Left ventricle myocardium inferior (tissue), 1 donor: ENCODE measurements at places on chromosomes 16 and 17. TPM values are rescaled to one million over a fixed set of nuclear protein-coding genes. Genes with fewer than 3 reads are reported as not detected.

GRCh38 chr17:6476076-6476809, 32.0 kb downstream of the PIMREG start:
- no peak overlapping the region for H3K4me3 ChIP-seq
- H3K4me1 ChIP-seq, result no peaks in the 10 kb centered on the region
- H3K27ac ChIP-seq, result no peak overlapping the region

Gene ESRP2
- total RNA-seq, result 0.14 TPM

Gene KRTAP9-3
- total RNA-seq, result not detected

Gene TNFRSF17
- not detected for total RNA-seq

Gene CCR7
- total RNA-seq, result not detected
